ENCODE measurements at places on chromosomes 13 and 19. TPM values are rescaled to one million over a fixed set of nuclear protein-coding genes. Genes with fewer than 3 reads are reported as not detected.
A peak's percentile ranks its signal among the peaks of the same experiment; 100 is the strongest.

- no peak overlapping the region for H3K27ac ChIP-seq
- H3K27me3 ChIP-seq = no peaks in the 10 kb centered on the region
- DNase-seq = no peak
- peaks cover 27% of the 10 kb centered on the region for H3K4me1 ChIP-seq
These were observed 325.4 kb downstream of the DLEU7 start for GRCh38 chr13:50518131-50518530.

GRCh38 chr13:22903925-22904324 is 276.9 kb upstream of the SGCG start:
- no peak for DNase-seq
- no peaks in the 10 kb centered on the region for H3K4me1 ChIP-seq
- no peak overlapping the region for H3K27ac ChIP-seq
- no peaks in the 10 kb centered on the region for H3K27me3 ChIP-seq
- H3K36me3 ChIP-seq = peaks cover 21% of the 10 kb centered on the region

- DNase-seq = no peak
- no peaks in the 10 kb centered on the region for H3K27me3 ChIP-seq
- H3K27ac ChIP-seq = peak overlapping the region; percentile 28
- no peaks in the 10 kb centered on the region for H3K36me3 ChIP-seq
These were observed 12.9 kb upstream of the CCNE1 start for GRCh38 chr19:29798774-29799497.

Gene ZNF823
- total RNA-seq = 8.7 TPM

DNA sequence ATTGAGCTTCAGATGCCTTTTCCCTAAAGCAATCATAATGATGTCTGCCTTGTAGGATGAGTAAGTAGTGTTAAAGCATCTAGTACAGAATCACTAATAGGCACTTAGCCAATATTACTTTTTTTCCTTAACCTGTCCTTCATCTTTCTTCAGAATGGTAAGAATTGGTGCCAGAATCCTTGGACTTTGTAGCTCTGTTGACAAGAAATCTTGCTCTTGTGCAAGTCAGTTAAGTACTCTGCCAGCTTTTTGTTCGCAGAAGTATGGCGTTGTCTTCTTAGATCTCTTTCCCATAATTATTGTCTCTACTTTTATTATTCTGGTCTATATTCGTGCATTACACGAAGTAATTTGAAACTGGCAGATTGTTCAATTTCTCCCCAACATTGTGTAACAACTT is 554.5 kb downstream of the PCDH9 start:
- H3K36me3 ChIP-seq = peaks cover 4% of the 10 kb centered on the region
- no peak overlapping the region for H3K4me3 ChIP-seq
- no peaks in the 10 kb centered on the region for H3K4me1 ChIP-seq
- H3K27ac ChIP-seq = no peak overlapping the region
- H3K27me3 ChIP-seq = no peaks in the 10 kb centered on the region
- DNase-seq = no peak

DNA sequence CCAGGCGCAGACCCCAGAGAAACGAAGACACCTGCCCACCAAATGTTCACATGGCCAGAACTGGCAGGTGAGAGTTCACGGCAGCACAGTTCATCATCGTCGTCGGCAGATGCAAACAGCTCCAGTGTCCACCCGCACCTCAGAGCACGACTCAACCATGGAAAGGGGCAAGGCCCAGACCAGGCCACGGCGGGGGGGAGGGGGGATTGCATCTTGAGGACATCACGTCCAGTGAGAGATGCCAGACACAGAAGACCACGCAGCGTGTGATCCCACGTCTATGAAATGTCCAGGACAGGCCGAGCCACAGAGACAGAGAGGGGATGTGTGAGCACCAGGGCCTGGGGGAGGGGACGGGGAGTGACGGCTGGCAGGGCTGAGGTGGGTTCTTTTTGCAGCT is 7.3 kb downstream of the RNF126 start:
- DNase-seq = no peak
- peaks cover 3% of the 10 kb centered on the region for H3K4me1 ChIP-seq
- H3K4me3 ChIP-seq = peak overlapping the region; percentile 38
- no peak overlapping the region for H3K27ac ChIP-seq
- H3K27me3 ChIP-seq = no peaks in the 10 kb centered on the region
- H3K36me3 ChIP-seq = no peaks in the 10 kb centered on the region

Gene F2RL3
- total RNA-seq = not detected

DNA sequence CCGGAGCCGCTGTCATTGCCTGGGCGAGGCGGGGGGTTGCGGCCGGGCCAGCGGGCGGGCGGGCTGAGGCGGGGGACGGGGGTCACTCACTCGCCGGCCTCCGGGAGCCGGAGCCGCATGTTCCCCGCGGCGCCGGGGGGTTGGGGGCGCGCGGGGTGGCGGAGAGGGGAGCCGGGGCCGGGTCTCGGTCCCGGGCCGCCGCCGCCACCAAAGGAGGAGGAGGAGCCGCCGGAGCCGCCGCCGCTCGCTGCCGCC is 149 bp downstream of the MED26 start:
- no peak for DNase-seq
- no peak overlapping the region for H3K27ac ChIP-seq
- peak overlapping the region; percentile 99 for H3K4me3 ChIP-seq
- peaks cover 27% of the 10 kb centered on the region for H3K4me1 ChIP-seq

DNA sequence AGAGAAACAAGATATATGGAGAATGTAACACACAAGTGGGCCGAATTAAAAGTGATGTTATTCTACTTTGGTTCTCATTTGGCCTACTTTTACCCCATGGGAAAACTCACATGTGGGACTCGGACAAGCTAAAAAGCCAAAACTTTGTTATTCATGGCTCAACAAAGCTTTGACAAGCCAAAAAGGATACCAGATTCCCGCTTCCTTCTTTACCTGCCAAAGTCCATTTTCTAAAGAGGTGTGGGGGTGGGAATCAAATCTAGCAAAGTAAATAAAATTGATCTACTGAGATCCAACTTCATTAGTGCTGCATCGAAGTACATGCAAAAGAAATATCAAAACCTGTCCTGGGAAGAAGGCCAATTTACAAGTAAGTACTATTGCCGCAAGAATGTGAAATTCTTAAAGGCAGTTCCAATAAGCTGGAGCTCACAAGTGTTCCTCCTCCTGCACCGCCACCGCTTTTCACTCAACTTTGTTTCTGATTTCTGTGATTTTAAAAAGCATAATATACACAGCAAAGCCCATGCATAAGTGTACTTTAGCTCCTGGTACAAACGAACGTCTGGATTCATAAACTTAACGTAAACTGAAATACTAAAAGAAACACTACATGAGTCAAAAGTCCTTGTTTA is 1.1 kb downstream of the LNX2 start:
- no peak overlapping the region for H3K27ac ChIP-seq
- peaks cover 13% of the 10 kb centered on the region for H3K36me3 ChIP-seq
- peaks cover 16% of the 10 kb centered on the region for H3K27me3 ChIP-seq
- no peak for DNase-seq
- H3K4me3 ChIP-seq = peak overlapping the region; percentile 96

- peaks cover 29% of the 10 kb centered on the region for H3K27me3 ChIP-seq
- H3K4me1 ChIP-seq = no peaks in the 10 kb centered on the region
- H3K27ac ChIP-seq = no peak overlapping the region
- H3K36me3 ChIP-seq = no peaks in the 10 kb centered on the region
These were observed 4.8 kb upstream of the CEBPA start for GRCh38 chr19:33306853-33307792.
